ENCODE measurements at places on chromosomes 6 and 20.

GRCh38 chr6:160678230-160678629 is 14.2 kb upstream of the LPA start:
- no peak for DNase-seq

DNA sequence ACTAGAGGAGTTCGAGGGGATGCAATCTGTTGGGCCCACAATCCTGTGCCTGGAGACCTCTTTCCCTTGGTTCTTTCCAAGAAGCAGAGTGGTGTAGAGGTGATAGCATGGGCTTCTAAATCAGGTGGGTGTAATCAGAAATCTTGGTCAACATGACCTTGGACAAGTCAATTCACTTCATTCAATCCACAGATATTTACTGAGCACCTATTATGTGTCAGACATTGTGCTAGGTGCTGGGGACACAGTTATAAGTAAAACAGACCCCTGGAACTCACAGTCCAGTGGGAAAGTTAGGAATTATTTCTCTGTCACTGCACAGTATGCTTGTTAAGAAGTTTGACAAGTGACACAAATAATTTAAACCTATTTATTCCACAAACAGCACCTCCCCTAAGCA is 3.3 kb upstream of the E2F1 start:
- DNase-seq, result no peak

GRCh38 chr6:128179876-128180438 is 279.1 kb upstream of the THEMIS start:
- DNase-seq, result no peak

GRCh38 chr20:11451793-11452291 is 465.9 kb upstream of the BTBD3 start:
- no peak for DNase-seq

DNA sequence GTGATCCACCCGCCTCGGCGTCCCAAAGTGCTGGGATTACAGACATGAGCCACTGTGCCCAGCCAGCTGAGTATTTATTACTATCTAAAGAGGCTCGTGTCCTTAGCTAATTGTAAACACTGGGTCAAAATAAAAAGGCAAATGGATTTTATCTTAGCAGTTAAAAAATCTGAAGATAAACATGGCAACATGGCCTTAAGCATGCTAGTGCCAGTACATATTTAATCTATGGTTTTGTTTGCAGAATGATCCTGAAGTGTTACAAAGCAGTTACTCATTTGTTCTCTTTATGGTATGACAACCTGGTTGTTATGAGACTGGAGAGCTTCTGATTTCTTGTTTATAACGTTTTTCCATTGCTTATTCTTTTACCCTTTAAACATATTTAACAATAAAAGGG is 3.9 kb upstream of the KIAA0408 start:
- no peak for DNase-seq

DNA sequence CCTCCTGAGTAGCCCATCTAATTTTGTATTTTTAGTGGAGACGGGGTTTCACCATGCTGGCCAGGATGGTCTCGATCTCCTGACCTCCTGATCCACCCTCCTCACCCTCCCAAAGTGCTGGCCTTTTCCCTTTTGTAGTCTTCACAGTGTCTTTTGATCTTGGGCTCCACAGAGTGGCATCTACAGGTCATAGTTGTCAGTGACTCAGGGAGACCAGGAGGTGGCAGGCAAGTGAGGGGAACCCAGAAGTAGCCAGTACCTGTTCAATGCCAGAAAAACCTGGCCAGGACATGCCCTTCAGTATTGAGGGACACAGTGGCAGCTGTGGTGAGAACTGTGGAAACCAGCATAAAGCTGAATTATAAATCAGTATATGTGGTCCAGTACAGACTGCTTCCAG is 19.6 kb downstream of the RPP21 start:
- no peak for DNase-seq

All from forelimb muscle (tissue), 1 donor.